Occipital lobe (tissue), 3 donors: ENCODE measurements at places on chromosomes 16 and 17.

- DNase-seq = no peak
Measured at GRCh38 chr16:11957591-11958395, 7.2 kb upstream of the TNFRSF17 start.

GRCh38 chr17:49637050-49637449 is 40.8 kb downstream of the SPOP start:
- no peak for DNase-seq

DNA sequence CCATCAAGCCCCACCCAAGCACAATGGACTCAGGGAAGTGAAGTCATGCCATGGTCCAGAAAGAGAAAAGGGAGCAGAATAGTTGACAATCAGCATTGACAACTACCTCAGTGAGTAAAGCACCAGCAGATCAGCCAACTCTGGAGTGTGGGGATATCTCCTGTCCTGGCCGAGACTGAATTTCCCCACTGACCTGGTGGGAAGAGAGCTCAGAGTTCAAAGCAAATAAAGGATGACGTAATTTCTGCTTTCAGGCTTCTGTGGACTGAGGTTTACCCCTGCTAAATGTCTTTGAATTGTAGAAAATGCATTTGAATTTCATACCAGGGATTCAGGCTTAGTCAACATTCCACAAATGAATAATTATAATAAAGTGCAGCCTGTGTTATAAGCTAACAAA is 152.9 kb downstream of the CBLN1 start:
- DNase-seq = no peak

DNA sequence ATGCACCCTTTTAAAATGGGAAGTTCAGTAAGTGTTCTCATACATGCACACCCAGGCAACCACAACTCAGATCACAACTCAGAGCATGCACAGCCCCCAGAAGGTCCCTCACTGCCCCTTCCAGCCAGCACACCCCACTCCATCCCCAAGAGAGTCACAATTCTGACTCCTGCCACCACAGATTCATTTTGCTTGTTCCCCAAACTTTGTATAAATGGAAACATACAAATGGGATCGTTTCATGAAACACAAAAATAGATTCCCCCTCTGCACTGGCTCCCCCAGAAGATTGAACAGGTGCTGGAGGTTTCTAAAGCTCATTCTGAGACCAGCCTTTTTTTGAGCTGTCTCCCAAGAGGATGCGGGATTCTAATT is 3.3 kb upstream of the TNFRSF13B start:
- DNase-seq = no peak

DNA sequence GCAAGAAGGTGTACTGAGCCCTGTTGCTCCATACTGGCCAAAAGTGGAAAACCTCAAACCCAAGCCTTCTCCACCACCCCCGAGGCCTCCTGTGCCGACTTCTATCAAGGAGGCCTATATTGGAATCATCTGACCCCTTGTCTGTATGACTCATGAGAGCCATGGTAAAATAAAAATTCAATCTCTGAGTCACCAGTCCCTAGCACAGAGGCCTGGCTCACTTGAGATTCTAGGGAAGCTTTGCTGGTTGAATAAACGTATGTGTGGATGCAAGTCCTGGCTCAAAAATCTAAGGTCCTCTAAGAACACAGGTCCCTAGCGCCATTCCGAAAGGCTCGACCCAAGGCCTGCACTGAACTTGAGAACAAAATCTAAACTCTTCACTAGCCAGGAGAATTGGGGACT is 15.0 kb downstream of the NSMCE1 start:
- no peak for DNase-seq

DNA sequence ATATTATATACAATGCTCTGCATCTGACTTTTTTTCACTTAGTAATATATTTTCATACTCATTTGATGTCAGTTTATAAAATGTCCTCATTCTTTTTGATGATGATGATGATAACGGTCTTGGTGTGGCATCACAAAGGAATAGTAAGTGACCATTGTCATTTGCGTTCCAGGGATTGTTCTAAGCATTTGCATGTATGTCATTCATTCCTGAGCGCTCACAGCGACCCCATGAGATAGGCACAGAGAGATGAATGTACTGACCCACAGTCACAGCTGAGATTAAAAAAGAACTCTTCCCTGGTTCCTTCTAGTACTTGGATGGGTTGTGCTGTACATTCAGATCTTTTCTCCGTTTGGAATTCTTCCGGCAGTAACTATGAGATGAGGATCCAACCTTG is 21.2 kb upstream of the MSI2 start:
- DNase-seq = no peak

- DNase-seq = no peak
Measured at GRCh38 chr17:5513628-5514027, 27.3 kb downstream of the MIS12 start.
